ENCODE measurements at places on chromosomes 3 and 15.

DNA sequence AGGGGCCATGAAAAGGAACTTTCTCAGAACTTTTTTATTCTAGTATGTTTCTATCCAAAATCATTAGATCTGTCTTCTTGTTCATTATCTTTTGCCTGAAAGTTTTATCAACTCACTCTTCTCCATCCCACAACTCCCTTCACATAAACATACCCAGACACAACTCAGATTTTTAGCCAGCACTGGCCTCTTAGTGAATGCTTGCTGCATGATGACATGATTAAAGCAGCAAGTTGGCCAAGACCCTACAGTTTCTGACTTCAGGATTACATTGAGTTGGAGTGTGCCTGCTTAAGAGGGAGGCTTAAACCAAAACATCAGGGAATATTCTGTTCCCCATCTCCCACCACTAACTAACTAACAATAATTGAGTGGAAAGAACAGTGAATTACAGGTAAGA is 38.1 kb downstream of the PLSCR2 start:
- no peak for DNase-seq

DNA sequence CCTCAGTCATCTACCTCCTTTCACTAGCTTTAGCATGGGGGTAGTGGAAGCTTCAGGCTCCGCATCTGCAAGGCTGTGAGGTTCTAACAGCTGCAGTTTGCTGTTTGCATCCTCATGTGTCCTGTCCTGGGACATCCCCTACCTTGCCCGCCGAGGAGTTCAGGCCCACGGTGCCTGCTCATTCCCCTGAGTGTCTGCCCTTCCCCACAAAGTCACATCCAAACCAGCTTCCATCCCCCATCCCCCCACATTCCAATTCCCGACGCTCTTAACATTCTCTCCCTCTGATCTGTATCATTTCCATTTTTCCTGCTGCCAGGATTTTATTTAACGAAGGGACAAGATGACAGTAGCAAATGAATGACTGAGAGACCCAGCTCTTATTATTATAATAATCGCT is 43.8 kb downstream of the HRH1 start:
- DNase-seq: no peak

DNA sequence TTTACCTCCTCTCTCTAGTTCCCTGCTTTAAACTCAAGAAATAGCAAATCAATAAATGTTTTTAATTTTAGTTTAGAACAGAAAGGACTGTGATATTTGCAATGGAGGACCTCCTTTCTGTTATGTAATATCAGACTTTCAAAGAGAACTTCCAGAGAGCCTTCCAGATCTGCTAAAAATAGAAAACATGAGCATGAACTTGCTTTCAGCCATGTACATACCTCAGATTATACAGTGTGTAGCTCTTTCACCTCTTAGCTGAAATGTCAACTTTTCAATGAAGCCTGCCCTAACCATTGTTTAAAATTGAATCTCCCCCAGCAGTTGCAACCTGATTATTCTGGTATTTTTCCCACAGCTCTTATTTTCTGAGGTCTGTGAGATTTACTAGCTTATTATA is 12.6 kb downstream of the CAPN7 start:
- DNase-seq: no peak

DNA sequence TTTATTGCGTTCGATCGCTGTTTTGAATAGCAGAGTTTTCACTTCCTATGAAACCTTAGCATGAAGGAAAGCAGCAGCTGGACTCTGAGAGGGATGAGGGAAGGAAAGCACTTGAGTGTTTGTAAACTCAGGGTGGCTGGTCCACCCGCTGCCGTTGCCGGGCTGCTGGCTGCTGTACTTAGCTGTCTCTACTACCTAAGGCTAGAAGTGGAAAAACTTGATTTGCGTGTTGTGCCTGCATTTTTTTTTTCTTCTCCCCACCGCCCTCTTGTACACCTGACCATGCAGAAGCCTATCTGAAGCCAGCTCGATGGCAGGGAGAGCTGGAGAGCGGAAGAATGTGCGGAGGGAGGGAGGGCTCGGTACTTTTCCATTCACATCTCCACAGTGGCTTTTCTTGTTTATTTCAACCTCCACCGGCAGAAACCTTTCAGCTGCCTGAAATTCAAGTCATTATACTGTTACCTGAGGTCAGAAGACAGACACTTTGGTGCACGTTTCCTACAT is 4.8 kb upstream of the BCL6 start:
- DNase-seq: no peak

GRCh38 chr3:185711255-185711870 is 113.5 kb downstream of the IGF2BP2 start:
- no peak for DNase-seq

DNA sequence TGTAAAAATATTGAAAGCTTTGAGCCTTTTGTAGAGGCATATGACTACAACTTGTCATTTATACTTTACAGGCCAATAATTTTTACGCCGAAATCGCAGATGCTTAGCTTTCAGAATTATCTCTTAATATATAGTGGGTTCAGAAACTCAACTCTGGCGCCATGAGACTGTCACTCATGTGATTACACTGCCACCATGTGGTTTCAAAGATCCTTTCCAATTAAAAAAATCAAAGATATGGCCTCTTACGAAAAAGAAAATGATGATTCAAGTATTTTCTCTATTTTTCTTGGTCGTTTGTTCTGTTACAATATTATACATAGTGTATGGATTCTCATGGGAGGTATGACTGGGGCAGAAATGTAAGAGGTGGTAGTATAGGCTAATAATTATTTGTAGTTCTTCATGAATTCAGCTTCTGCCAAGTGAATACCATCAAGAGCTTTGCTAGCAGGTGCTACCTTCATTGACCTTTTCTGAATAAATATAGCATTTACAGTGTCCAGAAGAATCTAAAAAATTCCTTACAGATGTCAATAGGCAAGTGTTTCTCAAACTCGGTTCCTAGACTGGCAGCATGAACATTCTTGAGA is 751.7 kb upstream of the GOLIM4 start:
- no peak for DNase-seq

DNA sequence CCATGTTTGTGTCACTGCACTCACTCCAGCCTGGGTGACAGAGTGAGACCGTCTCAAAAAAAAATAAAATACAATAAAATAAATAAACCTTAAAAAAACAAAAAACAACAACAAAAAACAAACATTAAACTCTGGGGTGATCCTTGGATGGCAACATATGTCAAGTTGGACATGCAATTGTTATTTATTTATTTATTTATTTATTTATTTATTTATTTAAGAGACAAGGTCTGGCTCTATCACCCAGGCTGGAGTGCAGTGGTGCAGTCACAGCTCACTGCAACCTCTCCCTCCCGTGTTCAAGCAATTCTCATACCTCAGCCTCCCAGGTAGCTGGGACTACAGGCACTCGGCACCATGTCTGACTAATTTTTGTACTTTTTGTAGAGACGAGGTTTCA is 275.5 kb downstream of the VPS13C start:
- DNase-seq: no peak

DNA sequence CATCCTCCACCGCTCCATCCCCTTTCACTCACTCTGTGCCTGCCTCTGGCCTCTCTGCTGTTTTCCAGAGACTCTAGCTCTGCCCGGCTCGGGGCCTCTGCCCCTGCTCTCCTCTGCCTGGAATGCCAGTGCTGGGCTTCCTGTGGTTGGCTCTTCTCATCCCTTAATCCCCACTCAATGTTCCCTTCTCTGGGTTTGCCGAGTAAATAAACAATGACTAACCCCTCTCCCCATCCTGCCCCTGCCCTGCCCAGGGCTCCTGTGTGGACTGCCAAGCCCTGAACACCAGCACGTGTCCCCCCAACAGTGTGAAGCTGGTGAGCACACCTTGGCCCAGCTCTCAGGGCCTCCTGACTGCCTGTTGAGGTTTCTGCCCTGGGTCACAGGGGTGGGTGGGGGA is 12.2 kb downstream of the STAB1 start:
- DNase-seq: no peak

DNA sequence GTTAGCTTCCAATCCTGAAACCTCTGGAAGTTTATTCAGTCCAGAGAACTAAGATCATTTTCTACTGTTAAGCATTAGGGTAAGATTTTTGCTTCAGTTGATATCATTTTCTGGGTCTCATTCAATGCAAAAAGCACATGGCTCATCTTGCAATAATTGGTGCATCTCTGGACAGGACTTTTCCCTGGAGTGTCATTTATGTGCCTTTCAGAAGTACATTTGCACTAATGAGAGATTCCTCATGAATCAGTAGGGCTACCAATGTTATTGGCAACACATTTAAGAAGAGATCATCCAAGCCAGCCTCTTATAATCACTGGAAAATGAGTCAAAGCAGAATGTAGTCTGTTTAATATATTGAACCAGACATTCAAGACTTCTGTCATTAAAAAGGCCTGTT is 224.2 kb upstream of the CHRNA7 start:
- DNase-seq: no peak

DNA sequence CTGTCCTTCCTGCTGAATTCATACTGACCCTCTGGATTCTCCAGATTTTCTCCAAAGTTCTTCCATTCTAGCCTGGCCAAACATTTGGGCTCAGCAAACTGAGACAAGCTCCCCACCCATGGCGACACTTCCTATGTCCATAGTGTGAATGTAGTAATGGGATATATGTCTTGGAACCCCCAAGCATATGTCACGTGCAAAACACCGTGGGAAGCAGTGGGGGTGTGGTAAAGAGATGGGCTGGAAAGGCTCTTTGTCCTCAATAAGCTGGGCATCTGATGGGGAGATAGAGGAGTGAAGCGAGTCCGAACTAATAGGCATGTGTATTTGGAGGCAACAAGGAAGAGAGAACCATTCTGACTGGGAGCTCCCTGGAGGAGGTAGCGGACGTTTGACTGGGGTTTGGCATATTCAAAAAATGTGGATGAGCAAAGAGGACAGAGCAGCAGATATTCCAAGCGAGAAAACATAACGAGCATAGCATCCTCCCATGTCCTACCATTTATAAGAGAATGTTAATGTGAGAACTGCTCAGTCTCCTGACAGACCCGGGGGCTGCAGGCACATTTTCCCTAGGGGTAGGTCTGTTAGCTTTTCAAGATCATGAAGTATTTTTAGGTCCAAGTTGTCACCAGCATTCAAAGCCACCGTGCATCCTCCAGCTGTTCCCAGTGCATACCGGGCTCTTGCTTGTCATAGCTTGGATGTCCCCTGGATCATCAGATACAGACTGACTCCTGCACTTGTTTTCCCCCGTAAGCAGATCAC is 25.6 kb downstream of the TPM1 start:
- no peak for DNase-seq

GRCh38 chr3:72018343-72018984 is 233.5 kb upstream of the PROK2 start:
- DNase-seq: no peak

DNA sequence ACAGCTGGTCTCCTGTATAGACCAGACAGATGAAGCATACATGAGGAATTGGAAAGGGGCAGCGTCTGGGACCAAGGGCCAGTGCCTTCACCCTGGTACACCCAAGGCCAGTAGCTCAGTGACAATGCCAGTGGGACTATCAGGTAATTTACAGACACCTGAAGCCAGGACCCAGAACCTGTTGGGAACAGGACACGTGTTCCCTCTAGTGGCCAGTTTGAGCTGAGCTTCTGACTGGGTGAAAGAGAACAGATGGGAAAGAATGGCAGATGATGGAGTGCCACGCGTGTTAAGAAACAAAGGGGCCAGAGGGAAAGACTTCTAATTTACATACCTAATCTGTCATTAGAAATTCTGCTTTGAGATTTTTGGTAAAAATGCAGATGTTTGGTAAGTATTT is 5.1 kb upstream of the SLC25A38 start:
- peak; percentile 38 for DNase-seq

GRCh38 chr3:187743195-187744141 is 1.8 kb downstream of the BCL6 start:
- peak; percentile 35 for DNase-seq

GRCh38 chr15:71610728-71611552 is 199.4 kb upstream of the NR2E3 start:
- no peak for DNase-seq

- no peak for DNase-seq
These were observed 160.2 kb downstream of the FOXP1 start for GRCh38 chr3:71423151-71423906.

DNA sequence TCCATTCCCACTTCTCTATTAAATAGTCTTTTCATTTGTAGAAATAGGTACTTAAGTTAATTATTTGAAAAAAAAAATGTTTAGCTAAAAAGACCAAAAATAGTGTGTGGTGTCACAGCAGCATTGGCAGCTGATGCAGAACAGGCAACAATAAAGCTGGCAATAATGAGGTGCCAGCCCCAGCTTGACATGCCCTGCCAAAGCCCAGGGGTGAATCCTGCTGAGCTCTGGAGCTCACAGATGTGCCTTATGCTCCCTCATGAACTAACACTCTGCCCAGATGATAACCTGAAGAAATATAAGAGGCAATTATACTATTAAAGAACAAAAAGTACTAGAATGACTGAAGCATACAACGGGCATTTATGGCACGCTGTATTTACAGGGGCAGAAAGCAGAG is 63.8 kb downstream of the IGSF11 start:
- no peak for DNase-seq

DNA sequence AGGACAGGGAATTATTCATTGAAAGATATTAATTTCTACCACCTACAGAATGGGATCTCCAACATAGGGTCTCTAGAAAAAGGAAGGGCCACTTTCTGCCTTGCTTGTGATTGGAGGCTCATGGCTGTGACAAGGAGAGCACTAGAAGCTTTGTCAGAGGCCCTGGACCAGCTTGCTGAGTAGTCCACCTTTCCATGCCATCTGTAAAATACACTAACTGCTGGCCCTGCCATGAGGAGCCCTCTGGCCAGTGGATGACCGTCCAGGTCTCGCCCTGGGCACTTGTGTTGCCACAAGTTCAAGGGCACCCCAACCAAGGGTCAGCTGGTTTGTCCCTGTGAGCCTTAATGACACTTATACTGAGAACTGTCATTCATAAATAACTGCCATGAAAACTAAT is 1.6 kb upstream of the SYNM start:
- DNase-seq: no peak

DNA sequence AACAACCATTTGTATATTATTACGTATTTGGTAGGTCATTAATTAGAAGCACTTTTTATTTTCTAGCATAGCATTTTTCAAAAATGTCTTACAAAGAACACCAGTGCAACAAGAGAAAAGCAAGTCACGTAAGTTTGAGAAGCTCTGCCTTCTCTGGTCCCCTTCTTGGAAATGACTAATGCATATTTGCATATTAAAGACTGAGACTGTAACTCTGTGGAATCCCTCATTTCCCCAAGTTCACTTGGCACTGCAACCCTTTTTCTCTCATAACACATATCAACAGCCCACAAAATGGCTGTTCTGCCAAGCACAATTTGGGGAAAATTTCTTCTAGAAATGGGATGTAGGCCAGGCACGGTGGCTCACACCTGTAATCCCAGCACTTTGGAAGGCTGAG is 176.3 kb downstream of the ERC2 start:
- DNase-seq: no peak

- no peak for DNase-seq
These were observed 227.3 kb downstream of the SNRPN start for GRCh38 chr15:25182098-25182478.

DNA sequence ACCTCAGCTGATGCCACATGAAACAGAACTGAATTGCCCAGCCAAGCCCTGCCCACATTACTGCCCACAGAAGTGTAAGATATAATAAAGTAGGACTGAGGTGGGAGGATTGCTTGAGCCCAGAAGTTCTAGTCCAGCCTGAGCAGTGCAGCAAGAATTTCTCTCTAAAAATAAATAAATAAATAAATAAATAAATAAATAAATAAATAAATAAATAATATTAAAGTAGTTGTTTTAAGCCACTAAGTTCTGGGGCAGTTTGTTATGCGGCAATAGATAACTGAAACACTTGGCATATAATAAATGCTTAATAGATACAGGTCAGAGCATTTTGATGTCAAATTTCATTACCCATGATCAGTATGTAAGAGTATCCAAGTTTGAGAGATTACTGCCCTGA is 249.4 kb upstream of the LRRFIP2 start:
- no peak for DNase-seq
